ENCODE measurements at places on chromosomes 16 and 17.

- DNase-seq: peak; percentile 30
Observed at GRCh38 chr16:50360779-50361178, 8.0 kb downstream of the BRD7 start.

DNA sequence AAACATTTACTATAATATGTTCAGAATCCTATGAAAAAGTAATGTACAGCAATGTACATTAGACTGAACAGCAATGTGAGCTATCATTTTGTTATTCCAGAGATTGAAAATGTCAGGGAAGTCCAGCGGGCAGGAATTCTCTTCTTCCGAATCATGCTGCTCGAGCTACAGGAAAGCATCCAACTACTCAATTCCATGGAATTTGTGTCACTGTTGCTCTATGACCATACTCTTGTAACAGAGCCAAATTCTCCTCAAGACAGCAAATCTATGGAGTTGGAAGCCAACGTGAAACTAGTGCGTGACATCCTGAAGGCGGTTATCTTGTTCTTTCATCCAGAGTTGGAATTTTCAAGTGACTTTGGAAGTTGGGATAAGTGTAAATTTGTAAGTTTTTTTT lies 24.8 kb upstream of the NSRP1 start:
- peak; percentile 91 for DNase-seq

- no peak for DNase-seq
Observed at GRCh38 chr16:17266608-17267313, 204.0 kb downstream of the XYLT1 start.

DNA sequence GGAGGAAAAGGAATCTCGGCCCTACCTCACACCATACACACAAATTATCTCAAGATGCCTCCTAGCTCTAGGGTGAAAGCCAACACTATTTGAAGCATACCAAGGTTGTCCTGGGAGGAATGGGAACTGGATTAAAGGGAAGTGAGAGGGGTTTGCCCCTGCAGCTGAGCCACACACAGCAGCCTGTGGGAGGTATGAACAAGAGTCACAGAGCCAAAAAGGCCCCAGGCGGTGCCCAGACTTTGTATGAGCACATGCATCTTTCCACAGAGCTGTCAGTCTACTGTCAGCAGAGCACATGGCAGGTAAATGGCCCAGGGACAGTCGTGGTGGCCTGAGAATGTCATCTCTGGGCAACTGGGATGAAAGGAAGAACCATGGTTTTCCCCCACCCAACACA lies 31.0 kb upstream of the RCVRN start:
- no peak for DNase-seq

DNA sequence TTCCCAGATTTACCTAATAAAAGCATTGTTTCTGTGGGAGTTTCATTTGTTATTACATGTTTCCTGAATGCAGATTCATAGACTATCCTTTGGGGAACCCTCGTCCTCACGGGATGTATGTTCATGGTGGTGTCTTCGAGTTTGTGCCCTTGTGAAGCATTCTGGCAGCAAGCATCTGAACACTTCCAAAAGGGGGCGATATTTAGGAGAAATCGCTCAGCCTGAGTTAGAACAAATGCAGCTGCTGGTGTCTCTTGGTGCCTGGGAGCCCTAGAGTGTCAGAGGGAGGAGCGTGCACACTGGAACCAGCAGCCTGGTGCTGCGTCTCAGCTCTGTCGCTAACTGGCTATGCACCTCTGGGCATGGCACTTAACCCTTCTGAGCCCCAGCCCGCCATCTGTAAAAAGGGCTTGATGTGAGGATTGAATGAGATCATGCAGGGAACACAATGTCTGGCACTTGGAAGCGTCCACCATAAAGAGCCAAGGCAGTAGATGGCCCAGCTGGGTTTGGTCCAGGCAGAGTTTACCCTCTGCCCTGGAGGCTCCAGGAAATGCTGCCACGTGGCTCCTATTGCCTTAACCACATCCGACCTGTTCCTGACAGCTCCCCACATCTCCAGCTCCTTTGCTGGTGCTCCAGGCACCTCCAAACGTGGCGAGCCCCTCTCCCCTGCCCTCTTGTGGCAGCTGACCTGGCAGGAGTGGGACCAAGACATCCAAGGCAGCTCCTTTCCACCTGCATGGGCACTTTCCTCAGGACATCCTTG lies 25.0 kb upstream of the C16orf78 start:
- DNase-seq: no peak

GRCh38 chr17:19672009-19672750 lies 23.6 kb downstream of the ALDH3A2 start:
- DNase-seq: no peak

DNA sequence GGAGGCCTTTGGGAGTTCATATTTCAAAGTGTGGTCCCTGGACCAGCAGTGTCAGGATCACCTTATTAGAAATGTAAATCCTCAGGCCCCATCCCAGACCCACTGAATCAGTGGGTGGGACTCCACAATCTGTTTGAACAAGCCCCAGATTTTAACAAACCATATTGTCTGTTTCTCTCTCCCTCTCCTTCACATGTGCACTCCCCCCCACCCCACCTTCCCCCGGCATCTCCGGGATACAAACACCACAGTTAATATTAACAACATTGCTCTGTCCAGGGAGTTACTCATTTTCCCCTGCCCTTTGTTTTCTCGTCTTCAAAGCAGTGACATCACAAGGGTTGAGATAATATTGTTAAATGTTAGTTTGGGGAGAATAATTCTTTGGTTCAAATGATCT lies 127.3 kb downstream of the KATNIP start:
- DNase-seq: peak; percentile 27
